Omental fat pad (tissue), 4 donors: ENCODE measurements at places on chromosomes 7 and 10. TPM values are rescaled to one million over a fixed set of nuclear protein-coding genes. Genes with fewer than 3 reads are reported as not detected.

DNA sequence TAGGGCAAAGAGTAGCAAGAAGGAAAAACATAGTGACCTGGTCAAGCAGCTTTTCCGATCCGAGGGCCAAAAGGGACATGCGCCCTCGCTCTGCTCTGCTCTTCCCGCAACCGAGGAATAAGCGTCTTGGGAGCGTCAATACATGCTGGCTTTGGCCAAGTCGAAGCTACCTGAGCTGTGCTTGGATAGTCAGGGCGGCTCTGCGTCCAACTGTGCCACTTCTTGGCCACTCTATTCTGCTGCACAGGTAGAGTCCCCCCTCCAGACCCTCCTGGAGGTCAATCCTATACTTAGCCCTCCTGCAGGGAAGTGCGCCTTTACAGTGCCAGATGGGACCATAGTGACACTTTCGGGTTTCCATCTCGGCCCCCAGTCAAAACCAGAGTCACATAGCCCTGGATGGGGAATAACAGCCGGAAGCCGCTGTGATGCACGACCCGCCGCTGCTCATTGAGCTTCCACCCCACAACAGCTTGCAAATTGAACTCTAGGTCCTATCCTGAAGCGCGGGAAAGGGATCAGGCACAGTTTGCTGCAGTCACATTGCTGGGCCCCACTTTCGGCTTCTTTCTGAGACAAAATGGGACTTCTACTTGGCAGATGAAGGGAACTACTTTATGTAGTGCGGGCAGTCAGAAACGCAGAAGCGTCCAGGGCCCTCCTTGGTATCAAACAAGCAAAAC lies 1.1 kb upstream of the HPSE2 start:
- DNase-seq: no peak

DNA sequence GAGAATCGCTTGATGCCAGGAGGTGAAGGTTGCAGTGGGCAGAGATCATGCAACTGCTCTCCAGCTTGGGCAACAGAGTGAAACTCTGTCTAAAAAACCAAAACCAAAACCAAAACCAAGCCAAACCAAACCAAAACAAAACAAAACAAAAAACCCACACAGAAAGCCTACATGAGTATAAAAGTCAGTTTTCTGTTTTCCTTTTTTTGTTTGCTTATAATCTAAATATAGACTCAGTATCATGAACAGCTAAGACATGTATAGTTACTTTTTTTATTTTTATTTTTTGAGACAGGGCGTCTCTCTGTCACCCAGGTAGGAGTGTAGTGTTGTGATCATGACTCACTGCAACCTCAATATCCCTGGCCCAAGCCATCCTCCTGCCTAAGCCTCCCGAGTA lies 16.8 kb upstream of the MTPN start:
- no peak for DNase-seq

DNA sequence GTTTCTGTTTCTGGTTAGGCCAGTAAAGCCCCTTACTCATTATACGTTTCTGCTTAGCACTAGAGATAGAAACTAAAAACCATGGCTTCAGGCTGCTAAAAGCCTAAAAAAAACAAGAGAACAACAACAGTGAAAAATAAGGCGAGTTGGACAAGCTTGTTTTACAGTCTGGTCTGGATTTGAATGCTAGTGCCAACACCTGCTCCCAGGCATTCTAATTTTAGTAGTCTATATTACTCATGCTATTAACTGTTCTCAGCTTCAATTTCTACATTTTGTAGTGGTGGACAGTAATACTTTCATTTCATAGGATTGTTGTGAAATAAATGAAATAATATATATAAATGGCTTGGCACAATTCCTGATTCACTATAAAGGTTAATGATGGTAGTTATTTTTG lies 108.5 kb downstream of the HBP1 start:
- no peak for DNase-seq

ZNF92 gene
- total RNA-seq: 5.0 TPM

DNA sequence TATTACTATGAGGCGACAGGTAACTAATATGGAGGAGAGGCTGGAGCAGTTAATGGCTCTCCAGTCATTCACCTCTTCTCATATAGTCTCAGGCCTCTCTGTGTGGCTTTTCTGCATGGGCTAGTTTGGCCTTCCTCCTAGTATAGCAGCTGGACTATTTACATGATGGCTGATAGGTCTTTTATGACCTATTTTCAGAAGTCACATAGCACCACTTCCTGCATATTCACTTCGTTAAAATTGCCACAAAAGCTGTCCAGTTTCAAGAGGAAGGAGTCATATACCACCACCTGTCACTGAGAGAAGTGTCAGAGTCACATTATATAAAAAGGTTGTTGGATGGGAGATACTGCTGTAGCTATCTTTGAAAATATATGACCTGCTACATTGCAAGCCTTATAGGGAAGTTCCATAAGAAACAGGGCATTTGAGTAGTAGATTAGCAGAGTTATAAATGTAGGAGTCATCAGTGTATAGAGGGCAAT lies 8.0 kb upstream of the DMTF1 start:
- no peak for DNase-seq

- no peak for DNase-seq
Measured at GRCh38 chr7:1755783-1756625, 85.9 kb downstream of the ELFN1 start.

- no peak for DNase-seq
Measured at GRCh38 chr7:147894271-147894670, 696.3 kb upstream of the C7orf33 start.

CALHM3 gene
- total RNA-seq: not detected

DNA sequence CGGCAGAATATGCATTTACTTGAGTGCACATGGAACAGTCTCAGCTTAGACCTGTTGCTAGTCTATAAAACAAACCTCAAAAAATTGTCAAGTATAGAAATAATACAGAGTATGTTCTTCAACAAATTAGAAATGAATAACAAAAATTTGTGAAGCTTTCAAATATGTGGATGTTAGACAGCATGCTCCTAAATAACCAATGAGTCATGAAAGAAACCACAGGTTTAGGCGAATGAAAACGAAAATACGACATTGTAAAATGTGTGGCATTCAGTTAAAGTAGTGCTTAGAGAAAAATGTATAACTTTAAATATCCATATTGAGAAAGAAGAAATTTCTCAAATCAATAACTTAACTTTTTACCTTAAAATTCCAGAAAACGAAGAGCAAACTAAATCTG lies 760.0 kb upstream of the SORCS1 start:
- DNase-seq: no peak

DNA sequence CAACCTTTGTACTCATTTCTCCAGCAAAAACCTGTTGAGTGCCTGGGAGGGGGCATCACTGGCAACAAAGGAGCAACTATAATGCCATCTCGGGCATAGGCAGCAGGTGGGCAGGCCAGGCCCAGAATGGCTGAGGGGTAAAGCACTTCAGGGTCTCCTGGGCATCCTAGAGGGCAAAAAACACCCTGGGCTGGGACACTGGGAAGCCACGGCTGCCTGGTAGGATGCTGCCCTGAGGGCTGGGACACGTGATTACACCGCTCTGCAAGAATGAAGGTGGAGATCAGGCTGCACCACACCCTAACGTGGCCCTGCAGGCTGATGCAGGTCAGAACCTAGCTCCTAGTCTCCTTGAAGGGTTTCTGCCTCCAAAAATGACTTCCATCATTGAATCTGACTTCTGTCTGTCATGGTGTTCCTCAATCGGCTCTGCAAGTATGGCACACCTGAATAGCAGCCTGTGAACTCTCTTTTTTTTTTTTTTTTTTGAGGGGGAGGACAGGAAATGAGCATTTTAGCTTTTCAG lies 4.5 kb upstream of the TRAPPC14 start:
- no peak for DNase-seq

DNA sequence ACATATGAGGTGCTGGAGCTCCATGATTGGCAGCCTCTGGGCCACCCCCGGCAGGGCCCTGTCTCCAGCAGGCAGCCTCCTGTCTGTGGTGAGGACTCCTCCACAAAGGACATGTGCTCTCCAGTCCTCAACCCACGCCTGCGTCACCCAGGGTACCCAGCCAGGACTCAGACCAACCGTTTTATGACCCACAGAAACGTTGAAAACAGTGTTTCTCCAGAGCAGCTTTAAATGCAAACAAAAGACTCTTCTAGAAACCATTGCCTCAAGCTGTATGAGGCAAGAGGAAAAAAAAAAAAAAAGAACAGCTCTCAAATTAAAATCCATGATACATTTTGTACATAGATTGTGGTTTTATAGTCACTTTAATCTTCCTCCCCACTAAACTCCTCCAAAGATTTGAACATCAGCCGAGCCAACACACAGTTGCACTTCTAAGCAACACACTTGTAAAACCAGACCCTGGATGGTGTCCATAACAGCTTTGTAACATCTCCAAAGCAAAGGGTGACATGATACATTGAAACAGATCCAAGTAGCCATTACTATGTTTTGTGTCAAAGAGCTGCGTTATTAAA lies 175.0 kb upstream of the LYZL2 start:
- no peak for DNase-seq

DNA sequence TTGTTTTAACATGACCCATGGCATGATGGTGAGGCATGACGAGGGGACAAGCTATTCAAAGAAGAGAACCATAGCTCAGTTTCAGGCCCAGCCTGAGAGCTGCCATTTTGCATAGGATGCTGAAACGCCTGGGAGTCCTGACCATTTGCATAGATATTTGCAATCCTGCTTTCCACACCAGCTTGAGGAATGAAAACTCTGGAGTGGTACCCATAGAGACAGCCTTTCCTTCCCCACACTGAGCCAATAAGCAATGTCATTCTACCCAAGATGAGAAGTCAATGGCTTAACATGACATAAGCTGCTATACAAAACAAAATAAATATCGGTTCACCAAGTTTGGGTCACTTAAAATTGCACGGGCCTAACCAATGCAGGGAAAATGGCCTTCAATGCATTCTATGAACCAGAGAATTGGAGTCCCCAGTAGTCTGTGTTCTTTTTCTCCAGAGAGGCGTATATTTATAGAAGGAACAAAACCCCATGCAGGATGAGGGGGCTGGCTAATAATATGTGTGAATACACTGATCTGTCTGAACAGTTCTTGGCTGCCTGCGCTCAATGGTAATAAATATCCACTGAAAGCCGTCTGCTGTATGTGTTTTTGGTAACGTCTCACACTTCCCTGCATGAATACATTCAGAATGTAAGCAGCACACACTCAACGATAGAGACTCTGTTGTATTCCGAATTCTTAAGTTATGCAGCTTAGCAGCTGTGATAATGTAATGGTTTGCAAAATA lies 329.3 kb downstream of the FRMD4A start:
- no peak for DNase-seq

DNA sequence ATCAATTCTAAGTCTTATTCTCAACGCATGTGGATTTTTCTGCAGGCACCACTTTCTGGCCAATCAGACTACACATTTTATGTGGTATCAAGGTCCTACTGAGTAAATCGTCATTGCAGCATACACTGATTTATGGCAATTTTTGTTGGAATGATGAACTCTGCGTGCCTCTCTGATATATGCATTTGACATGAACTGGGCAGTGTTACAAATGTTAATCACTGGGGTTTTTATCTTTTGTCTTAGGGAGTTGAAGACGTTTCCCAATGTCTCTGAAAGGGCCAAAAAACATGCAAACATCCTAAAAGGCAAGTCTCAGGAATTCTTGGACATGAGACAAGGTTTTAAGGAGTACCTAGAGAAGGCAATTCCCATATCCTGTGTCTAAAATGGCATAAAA lies 809.5 kb upstream of the CELF2 start:
- no peak for DNase-seq

ADAM8 gene
- total RNA-seq: 3.9 TPM

SFTPA1 gene
- total RNA-seq: not detected

- no peak for DNase-seq
Measured at GRCh38 chr10:98577578-98577977, 130.8 kb upstream of the HPS1 start.

GRCh38 chr10:43861966-43862751 lies 213.5 kb upstream of the ZNF32 start:
- DNase-seq: no peak

DNA sequence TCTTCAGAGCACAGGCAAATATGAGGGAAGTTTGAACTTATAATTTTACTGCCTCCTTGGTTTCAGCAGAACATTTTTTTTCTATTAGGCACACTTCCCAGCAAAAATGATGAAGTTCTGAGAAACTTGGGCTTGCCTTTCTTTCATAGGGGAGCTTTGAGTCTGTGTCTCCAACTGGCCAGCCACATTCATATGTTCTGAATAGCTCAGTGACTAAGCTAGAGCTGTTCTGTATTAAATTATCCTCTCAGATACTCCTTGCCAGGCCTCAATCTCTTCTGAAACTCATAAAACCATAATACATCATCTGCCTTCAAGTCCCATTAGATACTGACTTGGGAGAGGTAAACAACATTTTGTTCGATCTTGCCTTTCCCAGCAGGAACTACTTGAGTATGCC lies 476.5 kb downstream of the GPAM start:
- DNase-seq: no peak

DNA sequence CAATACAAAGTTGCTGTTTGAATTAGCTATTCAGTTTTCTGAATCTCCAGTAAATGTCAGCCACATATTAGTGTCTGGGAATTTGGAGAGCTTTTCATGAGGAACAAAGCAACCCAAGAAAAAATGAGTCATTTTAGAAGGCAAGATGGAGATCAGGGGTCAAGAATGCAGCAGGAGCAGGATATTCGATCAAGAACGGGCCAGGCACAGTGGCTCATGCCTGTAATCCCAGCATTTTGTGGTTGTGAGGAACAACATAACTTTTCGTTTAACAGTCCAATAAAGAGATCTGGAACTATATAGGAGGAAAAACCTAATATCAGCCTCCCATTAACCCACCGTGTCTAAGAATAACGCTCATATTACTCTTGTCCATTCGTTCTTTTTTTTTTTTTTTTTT lies 600.5 kb downstream of the MAGI2 start:
- DNase-seq: no peak

SPDYE1 gene
- total RNA-seq: not detected

OR2A7 gene
- total RNA-seq: 16.9 TPM

RHOBTB1 gene
- 19.5 TPM for total RNA-seq

GRCh38 chr7:108385834-108386422 lies 70.3 kb downstream of the NRCAM start:
- DNase-seq: no peak

GRCh38 chr7:132666774-132667172 lies 90.5 kb upstream of the PLXNA4 start:
- DNase-seq: no peak

- DNase-seq: no peak
Measured at GRCh38 chr7:101792051-101792681, 25.3 kb upstream of the CUX1 start.

DNA sequence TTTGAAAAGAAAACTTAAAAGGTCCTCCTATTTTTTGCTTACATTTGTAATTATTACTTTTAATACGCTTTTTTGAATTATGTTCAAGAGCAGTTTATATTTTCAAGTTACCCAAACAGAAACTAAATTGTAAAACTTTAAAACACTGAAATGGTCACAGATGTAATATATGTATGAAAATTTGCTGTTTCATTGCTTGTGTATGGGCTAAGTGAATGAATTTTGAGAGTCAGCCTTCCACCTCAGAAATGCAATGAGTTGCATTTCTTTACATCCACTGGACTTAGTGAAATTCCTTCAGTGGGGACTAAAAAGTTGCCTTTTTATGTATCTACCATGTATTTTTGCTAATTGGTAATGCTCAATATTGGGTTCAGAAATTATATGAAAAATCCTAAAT lies 1.6 kb downstream of the VPS26A start:
- DNase-seq: no peak
